SHP77 treated with DMSO at 0.1 percent for 48 hours (cell line): ENCODE measurements at places on chromosomes 5 and 9.

DNA sequence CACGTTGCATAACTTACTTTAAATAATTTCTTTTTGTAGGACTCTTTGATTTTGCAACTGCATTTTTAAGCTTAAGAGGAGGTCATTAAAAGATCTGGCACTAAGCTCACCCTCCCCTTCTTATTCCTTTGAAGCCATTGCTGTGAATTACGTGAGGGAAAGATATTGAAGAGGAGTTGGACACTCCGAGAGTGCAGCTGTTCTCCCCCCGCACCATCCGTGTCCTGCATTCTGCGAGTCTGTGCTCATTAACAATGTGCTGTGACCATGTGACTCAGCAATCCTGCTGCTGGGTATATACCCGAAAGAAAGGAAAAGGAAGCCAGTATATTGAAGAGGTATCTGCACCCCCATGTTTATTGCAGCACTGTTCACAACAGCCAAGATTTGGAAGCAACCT lies 40.0 kb downstream of the NXNL2 start:
- DNase-seq: no peak

- DNase-seq: no peak
Measured at GRCh38 chr9:77943057-77943456, 88.6 kb downstream of the GNAQ start.

GRCh38 chr9:93205045-93205768 lies 21.3 kb downstream of the WNK2 start:
- DNase-seq: no peak

DNA sequence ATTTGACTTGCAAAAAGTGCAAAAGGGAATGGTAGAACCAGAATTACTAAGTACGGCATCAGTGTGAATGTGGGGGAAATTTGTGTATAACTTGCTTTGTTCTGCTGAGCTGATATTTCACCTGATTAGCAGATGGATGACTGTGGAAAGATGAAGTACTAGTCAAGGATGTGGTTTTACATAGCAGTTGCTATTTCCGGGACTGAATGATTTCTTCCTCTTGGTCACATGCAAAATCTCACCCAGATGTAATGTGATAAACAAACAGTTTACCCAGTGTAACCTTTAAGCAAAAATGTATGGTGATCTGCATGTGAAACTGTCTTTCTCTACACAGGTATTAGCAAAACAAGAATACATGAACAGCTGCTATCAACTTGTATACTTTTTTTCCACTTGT lies 46.1 kb downstream of the DCP2 start:
- no peak for DNase-seq

DNA sequence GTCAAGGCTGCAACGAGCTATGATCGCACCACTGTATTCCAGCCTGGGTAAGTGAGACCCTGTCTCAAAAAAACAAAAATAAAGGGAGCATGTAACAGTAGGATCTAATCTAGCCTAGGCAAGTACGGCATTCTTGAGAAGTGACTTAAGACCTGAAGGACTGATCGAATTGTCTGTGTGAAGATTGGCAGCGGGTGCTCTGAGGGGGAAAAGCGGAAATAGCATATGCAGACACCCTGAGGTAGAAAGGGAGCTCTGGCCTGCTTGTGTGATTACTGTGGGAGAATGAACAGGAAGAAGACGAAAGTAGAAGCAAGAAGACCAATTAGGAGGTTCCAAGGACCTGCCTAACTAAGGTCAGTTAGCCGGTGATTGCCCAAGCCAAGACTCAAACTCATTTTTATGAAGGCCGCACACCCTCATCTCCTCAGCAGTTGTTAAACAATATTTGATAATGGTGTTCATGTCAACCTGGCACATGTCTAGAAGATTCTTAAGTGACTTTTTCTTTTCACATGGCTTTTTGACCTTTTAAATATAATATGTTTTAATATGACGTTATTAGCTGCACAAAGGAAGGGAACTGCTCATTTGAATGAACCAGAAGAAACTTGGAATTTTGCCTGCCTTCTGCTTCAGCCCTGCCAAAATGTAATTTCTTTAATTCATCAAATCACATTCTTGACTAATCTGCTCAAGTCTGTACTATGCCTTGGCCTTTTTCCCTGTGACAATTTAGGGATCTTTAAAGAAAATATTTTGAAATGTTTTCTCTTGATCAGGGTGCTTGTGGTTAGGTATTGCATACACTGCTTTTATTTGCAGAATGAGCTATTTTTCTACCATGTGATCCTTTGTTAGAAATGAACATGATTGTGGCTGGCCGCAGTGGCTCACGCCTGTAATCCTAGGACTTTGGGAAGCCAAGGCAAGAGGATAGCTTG lies 289.2 kb upstream of the DMRT1 start:
- no peak for DNase-seq

DNA sequence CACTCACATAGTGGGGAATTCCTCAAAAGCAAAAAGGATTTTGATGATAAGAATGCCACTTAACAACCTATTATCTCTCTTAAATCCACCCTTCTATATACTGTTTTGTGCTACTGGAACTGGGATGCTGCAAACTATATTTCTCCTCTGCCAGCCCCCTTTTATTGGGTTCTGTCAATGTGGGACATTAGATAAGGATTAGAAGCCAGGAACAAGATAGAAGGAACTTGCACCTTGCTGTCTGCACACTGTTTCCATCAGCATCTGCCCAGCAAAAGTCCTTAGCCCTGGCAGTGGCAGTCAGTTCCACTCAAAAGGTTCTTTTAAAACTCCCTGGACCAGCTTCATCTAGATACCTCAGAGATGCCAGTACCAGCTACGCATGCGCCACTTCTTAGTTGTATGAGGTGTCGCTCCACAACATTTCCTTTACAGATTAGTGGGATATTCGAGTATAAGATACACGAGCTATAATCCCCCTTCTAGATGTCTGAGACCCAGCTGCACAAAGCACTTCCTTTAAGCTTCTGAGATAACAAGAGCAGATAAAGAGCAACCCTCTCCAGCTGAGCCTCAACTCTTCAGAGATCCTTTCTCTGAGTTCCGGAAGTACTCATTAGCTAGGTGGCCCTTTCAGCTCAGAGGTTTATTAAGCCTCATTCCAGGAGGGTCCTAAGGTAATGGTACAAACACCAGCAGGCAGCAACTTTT lies 45.3 kb downstream of the CERT1 start:
- no peak for DNase-seq

- no peak for DNase-seq
Measured at GRCh38 chr9:12014488-12014887, 678.7 kb upstream of the TYRP1 start.

DNA sequence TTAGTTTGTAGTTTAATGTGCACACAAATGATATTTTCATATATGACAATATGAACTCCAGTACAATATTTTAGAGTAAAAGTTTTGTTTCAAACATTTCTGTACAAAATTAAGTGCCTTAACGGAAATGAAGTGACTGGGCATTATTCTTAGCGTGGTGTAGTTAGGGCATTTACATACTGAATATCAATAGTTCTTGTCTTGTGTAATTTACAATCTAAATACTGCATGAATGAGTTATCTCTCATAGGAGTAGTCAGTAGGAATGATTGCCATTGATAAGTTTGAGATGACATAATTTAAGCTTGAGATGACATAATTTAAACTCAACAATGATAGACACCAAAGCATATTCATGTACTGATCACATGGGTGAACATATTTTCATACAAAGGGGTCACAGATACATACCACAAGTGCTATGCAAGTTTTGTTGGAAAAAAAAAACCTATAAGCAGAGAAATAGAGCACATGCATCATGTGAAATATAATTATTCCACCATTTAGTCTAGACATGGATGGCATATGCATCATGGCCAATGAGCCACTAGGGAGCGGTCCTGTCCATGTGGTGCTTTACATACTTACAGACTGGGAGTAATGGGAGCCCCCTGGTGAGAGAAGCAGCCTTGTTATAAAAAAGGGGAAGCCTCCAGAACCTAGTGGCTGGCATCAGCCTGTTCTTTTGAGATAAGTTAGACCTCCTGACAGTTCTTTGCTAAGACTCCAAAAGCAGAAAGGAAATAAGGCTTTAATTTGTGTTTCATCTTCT lies 1523.9 kb downstream of the MAT2B start:
- DNase-seq: no peak

DNA sequence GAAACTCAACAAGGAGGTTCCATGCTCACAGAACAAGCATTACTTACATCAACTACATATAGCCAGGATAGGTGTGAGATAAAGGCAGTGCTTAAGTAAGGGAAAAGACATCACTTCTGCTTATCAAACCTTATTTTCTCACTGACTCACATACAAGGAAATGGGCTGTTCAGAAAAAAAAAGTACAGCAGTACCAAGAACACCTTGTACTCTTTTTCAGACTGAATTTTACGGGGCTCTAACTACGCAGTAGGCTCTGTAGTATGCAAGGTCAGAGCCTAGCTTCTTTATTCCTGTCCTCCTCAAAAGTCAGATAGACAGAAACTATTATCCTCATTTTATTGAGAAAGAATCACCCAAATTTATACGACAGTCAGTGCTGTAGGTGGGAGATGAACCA lies 5.8 kb downstream of the PSMB7 start:
- no peak for DNase-seq

GRCh38 chr9:72680593-72681282 lies 159.3 kb downstream of the TMC1 start:
- DNase-seq: no peak

- DNase-seq: no peak
Measured at GRCh38 chr9:127561491-127562278, 50.4 kb upstream of the STXBP1 start.

DNA sequence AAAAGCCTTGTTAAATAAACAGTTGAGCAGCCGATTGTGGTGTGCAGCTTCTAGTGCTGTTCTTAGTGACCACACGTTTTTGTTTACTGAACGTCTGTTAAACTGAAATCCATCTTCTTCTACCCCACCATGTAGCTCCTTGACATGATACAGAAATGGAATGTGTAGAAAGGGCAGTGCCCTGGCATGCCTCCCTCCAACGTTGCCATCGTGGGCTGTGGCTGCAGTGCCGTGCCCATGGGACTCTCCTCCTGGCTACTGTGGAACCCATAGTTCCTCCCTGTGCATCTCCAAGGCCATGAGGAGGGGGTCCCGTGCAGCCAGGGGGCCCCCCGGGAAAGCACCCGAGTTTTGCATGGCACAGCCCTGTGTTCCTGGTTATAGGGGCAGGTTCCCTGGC lies 23.3 kb upstream of the TGFBI start:
- no peak for DNase-seq

GRCh38 chr5:143318270-143318669 lies 85.2 kb downstream of the NR3C1 start:
- no peak for DNase-seq

DNA sequence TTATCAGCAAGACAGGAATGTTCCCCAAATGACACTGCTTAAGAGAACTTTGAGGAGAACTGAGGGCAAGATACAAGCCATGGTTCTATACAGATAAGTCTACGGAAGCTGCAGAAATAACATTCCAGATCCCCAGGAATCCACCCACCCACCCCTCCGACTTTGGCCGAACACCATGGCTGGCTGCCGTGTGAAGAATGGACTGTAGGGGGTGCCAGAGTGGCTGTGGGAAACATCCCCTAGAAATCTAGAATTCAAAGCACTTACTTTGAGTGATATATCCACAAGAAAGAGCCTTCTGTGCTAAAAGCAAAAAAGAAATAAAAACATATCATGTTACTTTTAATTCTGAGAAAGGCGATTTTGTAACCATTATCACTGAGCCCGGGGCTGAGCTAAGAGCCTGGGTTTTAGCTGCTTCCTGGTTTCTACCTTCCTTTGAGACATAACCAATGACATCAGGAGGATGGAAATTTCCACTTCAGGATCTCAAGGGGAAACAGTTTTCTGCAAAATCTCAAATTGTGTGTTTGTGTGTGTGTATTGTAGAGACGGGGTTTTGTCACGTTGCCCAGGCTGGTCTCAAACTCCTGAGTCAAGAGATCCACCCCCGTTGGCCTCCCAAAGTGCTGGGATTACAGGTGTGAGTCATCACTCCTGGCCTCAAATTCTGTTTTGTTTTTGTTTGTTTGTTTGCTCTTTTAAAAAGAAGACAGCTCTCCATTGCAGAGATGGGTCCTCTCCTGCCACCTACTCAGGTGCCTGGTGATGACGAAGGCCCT lies 36.4 kb downstream of the GGTA1 start:
- DNase-seq: no peak

DNA sequence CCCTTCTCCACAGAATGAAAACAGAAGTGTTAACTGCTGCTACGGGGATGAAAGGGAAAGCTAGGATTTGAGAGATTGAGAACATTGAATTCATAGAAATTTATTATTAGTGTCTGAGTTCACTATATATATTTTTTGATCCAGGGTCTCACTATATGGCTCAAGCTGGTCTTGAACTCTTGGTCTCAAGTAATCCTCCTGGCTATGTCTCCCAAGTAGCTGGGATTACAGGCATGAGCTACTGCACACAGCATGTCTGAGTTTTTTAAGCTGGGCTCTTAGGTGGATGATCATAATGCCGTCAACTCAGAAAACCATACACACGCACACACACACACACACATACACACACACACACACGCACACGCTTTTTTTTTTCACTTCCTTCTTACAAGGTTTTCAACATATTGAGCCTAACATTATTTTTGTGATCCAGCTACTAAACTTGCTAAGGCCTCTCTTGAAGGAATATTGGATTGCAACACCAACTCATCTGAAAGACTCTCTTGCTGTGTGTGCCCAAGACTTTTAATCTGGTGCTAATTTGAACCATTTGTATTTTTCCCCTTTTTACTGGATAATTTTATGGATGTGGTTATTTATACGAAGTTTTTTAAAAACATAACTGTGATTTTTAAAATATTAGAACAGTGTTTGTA lies 1045.4 kb downstream of the DTWD2 start:
- no peak for DNase-seq

- DNase-seq: no peak
Measured at GRCh38 chr5:107545486-107545885, 125.3 kb downstream of the EFNA5 start.

DNA sequence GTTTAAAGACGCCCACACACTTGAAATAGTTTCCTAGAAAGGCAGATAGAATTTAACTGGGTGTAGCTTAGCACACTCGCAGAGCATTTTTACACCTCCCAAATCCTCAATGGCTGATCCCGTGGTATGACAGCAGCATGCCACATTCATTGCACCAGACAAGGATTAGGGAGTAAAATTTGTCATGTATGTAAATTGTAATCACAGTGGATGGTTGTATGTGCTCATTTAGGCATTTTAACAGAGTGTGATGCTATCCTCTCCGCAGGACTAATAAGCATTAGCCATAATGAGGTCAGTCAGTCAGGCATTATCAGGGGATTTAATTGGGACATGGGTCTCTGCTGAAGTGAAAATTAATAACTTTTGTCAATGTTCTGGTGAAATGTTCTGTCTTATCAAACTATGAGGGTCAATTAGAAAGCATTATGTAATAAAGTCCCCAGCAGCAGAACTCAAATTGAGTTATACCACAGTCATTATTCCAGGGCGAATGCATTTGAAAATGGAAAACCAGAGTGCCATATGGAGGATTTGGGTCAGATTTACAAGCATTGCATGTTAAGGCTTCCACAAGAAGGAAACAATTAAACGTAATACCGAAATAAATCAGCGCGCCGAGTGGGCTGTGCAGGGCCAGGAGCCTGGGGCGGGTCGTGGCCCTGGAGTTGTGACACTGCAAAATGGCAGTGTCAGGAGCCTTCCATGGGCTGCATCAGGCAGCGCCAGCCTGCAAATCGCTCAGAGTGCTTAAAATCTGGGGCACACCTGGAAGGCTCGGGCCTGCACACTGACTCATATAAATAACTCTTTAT lies 602.2 kb downstream of the BNC2 start:
- no peak for DNase-seq

- no peak for DNase-seq
Measured at GRCh38 chr9:108442627-108443018, 413.2 kb downstream of the ACTL7B start.
